ENCODE measurements at places on chromosomes 3 and 15.

DNA sequence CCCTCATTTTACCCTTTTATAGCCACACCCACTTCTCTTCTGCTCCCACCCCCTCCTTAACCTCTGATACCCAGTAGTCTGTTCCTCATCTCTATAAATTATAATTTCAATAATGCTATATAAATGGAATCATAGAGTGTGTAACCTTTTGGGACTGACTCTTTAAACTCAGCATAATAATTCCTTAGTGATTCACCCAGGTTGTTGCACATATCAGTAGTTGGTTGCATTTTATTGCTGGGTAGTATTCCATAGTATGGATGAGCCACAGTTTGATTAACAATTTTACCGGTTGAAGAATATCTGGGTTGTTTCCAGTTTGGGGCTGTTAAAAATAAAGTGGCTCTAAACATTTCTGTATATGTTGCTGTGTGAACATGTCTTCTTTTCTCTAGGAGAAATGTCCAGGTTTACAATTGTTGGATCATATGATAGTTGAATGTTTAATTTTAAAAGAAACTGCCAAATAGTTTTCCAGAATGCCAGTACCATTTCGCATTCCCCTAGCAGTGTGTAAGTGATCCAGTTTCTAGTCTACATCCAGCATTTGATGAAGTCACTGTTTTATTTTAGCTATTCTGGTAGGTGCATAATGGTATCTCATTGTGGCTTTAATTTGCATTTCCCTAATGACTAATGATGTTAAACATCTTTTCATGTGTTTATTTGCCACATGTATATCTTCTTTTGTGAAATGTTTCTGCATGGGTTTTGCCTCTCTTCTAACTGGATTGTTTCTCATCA lies 68.5 kb downstream of the VPS8 start:
- DNase-seq, result no peak

GRCh38 chr15:68052431-68052830 lies 1.7 kb upstream of the PIAS1 start:
- DNase-seq, result no peak

DNA sequence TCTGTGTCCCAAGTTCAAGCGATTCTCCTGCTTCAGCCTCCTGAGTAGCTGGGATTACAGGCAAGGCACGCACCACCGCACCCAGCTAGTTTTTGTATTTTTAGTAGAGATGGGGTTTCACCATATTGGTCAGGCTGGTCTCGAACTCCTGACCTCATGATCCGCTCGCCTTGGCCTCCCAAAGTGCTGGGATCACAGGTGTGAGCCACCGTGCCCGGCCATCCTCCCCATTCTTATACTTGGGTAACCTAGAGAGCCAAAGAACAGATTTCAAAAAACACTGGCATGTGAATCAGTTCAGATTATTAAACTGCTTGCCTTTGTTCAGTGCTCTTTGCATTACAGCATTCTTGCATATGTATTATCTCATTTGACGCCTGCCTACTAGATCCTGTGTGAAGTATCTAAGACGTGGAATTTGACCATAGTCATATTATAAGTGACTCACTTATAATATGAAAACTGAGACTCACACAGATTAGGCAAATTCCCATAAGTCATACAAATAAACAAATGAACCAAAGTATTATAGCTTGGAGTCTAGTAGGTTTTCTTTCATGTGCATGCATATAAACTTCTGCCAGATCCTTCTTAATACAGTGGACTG lies 123.5 kb downstream of the UNC13C start:
- no peak for DNase-seq

GRCh38 chr3:130354430-130354829 lies 9.0 kb downstream of the COL6A5 start:
- DNase-seq, result no peak

- no peak for DNase-seq
Observed at GRCh38 chr3:81998139-81998755, 236.8 kb upstream of the GBE1 start.

- DNase-seq, result no peak
Observed at GRCh38 chr3:171321559-171322360, 138.4 kb downstream of the TNIK start.

GRCh38 chr3:25619382-25619781 lies 45.3 kb downstream of the TOP2B start:
- no peak for DNase-seq

DNA sequence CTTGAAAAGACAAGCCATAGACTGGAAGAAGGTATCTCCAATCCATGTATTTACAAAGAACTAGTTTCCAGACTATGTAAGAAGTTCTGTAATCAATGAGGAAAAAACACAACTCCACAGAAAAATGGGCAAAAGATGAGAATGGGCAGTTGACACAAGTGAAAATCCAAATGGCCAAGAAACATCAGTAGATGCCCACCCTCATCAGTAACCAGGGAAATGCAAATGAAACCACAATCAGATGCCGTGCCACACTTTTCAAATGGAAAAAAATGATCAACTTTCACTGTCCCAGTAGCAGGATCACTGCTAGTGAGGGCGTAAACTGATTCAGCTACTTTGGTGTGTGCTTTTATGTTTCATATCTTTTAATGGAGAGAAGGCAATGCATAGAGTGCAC lies 4.5 kb upstream of the CPEB1 start:
- DNase-seq, result no peak

DNA sequence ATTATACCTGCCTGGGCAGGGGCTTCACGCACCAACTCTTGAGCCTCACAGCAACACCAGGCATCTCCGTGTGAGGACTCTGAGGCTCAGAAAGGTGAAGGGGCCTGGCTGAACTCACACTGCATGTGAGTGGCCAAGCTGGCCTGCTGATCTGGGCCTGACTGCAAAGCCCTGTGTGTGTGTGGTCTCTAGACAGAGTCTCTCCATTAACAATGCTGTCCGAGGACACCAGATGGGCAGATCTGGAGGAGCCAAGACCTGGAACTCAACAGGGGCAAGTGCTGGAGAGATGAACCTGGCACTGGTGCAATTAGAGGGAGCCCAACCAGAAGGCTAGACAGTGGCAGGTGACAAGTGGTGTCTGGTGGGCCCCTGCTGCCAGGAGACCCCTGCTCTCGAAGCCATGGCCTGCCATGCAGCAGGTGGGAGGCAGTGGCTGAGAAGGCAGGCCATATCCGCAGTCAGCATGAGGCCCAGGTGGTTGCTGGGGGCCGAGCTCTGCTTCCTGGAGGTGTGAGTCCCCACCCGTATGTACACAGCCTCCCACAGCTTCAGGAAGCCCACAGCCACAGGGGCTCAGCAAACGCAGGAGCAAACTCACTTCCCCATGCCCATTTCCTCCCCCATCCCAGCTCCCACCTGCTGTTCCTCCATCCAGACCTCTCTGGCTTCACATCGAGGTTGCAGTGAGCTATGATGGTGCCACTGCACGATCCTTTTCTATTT lies 39.0 kb downstream of the CYP11A1 start:
- DNase-seq, result no peak

- DNase-seq, result no peak
Observed at GRCh38 chr3:45985532-45986302, 9.9 kb downstream of the FYCO1 start.

DNA sequence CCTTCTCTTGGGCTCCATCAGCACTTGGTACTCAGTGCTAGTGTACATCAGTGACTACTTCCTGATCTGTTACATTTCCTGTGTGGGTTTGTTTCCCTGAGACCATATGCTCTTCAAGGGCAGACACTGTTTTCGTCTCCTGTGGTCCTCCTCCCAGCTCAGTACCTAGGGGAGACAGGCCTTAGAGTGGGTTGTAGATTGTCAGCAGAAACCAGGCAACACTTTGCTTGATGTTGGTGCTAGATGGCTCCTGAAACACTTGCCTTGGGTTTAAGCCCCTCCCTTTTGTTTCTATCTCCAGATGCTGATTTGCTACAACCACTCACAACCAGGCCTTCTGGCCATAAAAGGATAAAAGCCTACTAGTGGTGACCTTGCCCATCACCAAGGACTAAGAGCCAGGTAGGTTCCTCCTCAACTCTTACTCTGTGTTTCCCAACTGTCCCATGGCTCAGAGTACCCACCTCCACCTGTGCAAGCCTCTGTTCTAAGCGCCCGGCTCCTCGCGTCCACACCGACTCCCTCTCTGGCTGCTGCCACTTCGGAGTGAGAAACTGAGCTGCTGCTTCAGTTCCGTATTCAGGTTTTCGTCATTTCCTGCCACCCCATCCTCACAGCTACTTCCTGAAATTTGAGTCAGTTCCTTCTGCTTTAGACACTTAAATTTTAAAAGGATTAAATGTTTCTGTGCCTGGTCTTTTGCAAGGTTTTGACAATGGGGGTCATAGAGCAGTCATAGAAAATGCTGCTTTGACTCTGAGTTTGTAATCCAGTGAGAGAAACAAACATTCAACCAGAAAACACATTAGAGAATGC lies at the start of gene HCLS1:
Gene HCLS1, minus strand, starts transcription at position 548 of the 816 bp plus-strand sequence. CDS start 2,556 bp downstream, outside the sequence.
- DNase-seq, result peak; percentile 68

- no peak for DNase-seq
Observed at GRCh38 chr15:85878828-85879225, 84.1 kb upstream of the KLHL25 start.

- no peak for DNase-seq
Observed at GRCh38 chr3:171249245-171249644, 211.0 kb downstream of the TNIK start.

DNA sequence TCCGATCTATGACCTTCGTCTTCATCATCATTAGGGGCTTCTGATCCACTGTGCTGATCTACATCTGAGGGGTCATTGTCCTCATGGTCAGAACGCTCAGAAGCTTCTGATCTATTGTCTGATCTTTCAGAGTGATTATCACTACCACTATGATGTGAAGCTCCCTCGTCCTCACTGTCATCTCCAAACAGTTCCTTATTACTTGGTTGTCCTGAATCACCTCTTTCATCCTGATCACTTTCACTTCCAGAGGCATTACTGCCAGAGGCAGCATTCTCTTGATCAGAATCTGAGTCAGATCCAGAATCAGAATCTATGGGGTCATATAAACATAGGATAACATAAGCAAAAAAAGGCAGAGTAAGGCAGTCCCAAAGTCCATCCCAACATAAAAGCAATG lies 5.4 kb downstream of the LEO1 start:
- DNase-seq, result no peak

GRCh38 chr15:39340903-39341645 lies 239.8 kb upstream of the THBS1 start:
- no peak for DNase-seq

- DNase-seq, result no peak
Observed at GRCh38 chr3:115369021-115369420, 221.9 kb upstream of the ZBTB20 start.

DNA sequence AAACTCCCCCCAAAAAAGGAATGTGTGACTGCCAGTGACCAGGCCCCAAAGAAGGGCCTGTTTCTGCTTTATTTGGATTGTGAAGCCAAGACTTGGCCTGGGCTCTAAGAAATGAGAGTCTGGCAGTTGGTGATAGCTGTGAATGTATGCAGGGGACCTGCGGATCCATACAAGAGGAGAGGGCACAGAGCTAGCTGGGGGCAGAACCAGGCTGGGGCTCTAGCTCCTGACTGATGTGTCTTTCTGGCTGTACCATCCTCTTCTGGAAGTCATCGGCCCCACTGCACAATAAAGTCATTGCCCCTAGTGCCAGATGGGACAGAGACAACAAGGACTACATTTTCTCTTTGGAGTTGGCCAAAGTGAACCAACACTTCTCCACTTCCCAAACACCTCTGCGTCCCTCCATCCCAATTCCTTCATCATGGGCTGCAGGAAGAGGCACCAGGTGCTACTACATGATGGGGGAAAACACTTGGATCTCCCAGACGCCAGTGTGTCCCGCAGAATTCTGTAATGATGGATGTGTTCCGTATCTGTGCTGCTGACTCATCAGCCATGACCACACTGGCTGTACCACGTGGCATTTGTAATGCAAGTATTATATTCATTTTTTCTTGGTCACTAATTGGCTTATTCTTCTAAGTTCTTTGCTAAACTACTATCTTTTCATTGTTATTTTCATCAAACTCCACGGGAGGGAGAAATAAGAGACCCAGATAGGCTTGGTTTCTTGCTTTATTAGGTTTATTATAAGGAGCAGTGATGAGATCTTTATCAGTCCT lies 1.7 kb upstream of the PLA2G4F start:
- no peak for DNase-seq

DNA sequence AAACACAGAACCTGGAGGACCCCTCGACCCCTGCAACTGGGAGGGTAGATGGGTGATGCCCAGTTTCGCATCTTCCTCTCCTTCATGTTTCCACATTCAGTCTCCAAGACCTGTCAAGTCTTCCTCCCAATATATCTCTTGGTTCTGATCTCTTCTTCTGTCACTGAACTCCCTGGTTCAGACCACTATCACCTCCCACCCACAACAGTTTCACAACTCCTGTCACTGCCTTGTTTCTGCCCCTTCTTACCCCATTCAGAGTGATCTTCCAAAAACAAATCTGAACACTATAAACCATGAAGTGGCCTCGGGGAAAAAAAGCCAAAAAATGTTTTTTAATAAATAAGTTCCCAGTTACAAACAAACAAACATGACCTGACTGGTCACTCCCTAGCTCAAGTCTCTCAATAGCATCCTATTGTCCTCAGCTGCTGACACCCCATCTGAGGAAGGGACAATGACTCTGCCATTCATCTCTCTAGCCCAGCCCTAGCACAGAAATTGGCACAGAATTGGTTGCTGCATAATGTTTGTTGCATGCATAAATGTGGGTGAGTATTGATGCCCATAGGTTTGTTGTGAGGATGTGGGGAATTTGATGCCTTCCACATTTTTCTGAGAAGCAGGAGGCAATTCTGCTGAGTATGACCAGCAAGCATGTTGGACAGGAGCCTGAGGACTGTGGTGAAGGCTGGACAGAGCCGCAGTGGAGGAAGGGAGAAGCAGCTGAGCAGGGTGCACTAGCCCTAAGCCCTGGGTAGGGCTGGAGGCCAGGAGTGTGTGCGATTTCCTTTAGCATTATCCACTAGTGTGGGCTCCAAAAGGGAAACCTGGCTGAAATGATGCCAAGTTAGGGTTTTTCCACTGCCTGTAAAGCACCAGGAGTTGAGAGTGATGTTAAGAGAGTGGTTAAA lies 12.2 kb upstream of the XYLB start:
- peak; percentile 36 for DNase-seq

GRCh38 chr3:8387571-8387970 lies 114.1 kb upstream of the LMCD1 start:
- no peak for DNase-seq

GRCh38 chr15:41511331-41511898 lies 2.2 kb downstream of the LTK start:
- no peak for DNase-seq

DNA sequence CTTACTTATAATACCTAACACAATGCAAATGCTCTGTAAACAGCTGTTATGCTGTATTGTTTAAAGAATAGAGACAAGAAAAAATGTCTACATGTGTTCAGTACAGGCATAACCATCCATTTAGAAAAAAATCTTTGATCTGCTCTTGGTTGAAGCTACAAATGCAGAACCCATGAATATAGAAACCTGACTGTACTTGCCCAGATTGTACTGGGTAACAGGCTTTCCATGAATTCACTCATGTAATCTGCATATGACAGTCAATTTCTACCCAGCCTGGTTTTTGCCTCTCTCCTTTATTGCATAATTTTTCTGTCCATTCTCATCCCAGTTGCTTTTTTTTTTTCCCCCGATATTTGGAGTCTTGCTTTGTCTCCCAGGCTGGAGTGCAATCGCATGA lies 62.6 kb upstream of the ETV5 start:
- no peak for DNase-seq

Data from globus pallidus (tissue), 1 donor.